Activated naive CD8-positive, alpha-beta T cell treated with anti-CD3 and anti-CD28 coated beads for 36 hours (primary cell): ENCODE measurements at places on chromosomes 1 and 21. TPM values are rescaled to one million over a fixed set of nuclear protein-coding genes. Genes with fewer than 3 reads are reported as not detected.

GRCh38 chr21:42313501-42313969, 1.7 kb downstream of the TFF3 start:
- no peaks in the 10 kb centered on the region for H3K36me3 ChIP-seq
- no peak overlapping the region for H3K4me3 ChIP-seq
- no peak overlapping the region for H3K27ac ChIP-seq
- H3K27me3 ChIP-seq, result no peaks in the 10 kb centered on the region
- DNase-seq, result no peak
- peaks cover 3% of the 10 kb centered on the region for H3K4me1 ChIP-seq

DNA sequence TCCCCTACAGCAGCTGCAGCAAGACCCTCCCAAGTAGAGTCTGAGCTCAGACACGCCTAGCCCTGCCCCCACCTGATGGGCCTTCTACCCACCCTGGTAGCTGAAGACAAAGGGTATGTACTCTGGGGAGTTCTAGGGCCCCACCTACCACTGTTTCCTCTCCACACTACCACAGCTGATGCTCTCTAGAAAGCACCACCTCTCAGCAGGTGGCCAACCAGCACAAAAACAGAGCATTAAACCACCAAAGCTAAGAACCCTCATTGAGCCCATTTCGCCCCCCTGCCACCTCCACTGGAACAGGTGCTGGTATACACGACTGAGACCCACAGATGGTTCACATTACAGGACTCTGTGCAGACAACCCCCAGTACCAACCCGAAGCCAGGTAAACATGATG, 258.9 kb downstream of the SETD4 start:
- H3K27me3 ChIP-seq, result no peaks in the 10 kb centered on the region
- peaks cover 5% of the 10 kb centered on the region for H3K4me1 ChIP-seq
- H3K4me3 ChIP-seq, result no peak overlapping the region
- H3K27ac ChIP-seq, result no peak overlapping the region

GRCh38 chr1:10424034-10424433, 6.2 kb upstream of the CENPS start:
- DNase-seq, result no peak
- H3K27me3 ChIP-seq, result no peaks in the 10 kb centered on the region
- peaks cover 2% of the 10 kb centered on the region for H3K4me1 ChIP-seq
- no peak overlapping the region for H3K27ac ChIP-seq
- no peak overlapping the region for H3K4me3 ChIP-seq

Gene MROH9
- not detected for total RNA-seq

Gene ASCL5
- total RNA-seq, result 0.30 TPM

Gene AZIN2
- 3.6 TPM for total RNA-seq

GRCh38 chr1:70288166-70288565, 66.4 kb downstream of the ANKRD13C start:
- H3K27ac ChIP-seq, result no peak overlapping the region
- no peak for DNase-seq
- no peak overlapping the region for H3K4me3 ChIP-seq
- H3K36me3 ChIP-seq, result peaks cover 9% of the 10 kb centered on the region

GRCh38 chr1:24206083-24206464, 19.0 kb upstream of the IFNLR1 start:
- DNase-seq, result no peak
- H3K4me1 ChIP-seq, result peaks cover 10% of the 10 kb centered on the region
- no peak overlapping the region for H3K27ac ChIP-seq
- no peak overlapping the region for H3K4me3 ChIP-seq
- H3K36me3 ChIP-seq, result no peaks in the 10 kb centered on the region
- no peaks in the 10 kb centered on the region for H3K27me3 ChIP-seq

DNA sequence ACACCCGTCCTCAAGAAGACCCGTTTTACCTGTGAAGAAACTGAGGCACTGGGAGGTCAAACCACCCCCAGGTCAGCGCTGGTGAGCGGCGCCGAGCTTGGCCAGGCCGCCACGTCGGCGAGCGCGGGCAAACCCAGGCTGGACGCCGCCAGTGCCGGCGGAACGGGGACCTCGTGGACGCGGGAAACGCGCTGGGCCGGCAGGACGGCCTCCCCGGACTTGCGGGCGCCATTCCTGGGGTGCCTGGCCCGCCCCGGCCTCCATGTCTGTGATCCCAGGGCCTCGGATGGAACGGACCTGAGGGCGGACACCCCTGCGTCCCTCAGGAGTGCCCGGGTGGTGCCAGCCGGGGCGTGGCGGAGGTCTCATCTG, 764 bp upstream of the SUMO3 start:
- H3K27ac ChIP-seq, result no peak overlapping the region
- peaks cover 6% of the 10 kb centered on the region for H3K36me3 ChIP-seq
- no peaks in the 10 kb centered on the region for H3K27me3 ChIP-seq
- peaks cover 19% of the 10 kb centered on the region for H3K4me1 ChIP-seq

Gene TFAP2E
- 0.27 TPM for total RNA-seq

Gene COL16A1
- 0.36 TPM for total RNA-seq
